ENCODE measurements at places on chromosomes 1 and 21.

DNA sequence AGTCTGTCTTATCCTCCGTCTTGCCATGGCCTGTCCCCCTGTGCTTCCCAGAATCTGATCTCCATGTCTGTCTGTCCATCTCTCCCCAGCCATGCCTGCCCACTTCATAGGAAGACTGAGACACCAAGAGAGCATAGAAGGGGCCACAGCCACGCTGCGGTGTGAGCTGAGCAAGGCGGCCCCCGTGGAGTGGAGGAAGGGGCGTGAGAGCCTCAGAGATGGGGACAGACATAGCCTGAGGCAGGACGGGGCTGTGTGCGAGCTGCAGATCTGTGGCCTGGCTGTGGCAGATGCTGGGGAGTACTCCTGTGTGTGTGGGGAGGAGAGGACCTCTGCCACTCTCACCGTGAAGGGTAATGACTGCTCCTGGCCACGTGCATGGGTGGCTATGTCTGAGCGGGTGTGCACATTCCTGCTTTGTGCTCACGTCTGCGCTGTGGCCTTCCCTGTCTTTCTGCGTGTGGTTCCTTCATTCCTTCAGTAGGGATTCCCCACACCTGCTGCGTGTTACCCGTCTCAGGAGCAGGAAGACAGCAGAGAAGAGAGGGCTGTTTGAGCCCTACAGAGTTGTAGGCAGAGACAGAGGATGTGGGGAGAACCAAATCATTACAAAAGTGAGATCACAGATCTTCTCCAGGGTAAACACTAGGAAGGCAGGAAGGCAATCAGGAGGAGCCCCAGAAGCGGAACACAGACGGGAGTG is 80.8 kb downstream of the OBSCN start:
- no peak for DNase-seq

GRCh38 chr21:38945545-38946245 is 140.0 kb downstream of the ETS2 start:
- no peak for DNase-seq

DNA sequence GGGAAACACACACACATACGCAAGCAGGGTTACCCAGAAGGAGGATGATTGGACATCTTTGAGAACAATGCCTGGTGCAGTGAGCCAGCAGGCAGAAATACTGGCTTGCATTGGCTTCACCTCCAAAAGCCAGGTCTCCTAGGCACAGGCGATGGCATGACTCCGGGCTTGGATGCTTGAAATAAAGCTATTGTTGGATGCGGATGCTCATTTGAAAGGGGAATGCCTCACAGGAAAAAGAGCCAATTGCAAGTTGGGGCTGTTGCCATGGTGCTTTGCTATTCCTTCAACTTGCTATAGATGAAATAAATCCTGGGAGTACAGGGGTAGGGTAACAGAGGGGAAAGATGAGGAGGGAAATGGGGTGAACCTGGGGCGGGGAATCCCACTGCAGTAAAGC is 180.7 kb upstream of the SGIP1 start:
- DNase-seq, result no peak

DNA sequence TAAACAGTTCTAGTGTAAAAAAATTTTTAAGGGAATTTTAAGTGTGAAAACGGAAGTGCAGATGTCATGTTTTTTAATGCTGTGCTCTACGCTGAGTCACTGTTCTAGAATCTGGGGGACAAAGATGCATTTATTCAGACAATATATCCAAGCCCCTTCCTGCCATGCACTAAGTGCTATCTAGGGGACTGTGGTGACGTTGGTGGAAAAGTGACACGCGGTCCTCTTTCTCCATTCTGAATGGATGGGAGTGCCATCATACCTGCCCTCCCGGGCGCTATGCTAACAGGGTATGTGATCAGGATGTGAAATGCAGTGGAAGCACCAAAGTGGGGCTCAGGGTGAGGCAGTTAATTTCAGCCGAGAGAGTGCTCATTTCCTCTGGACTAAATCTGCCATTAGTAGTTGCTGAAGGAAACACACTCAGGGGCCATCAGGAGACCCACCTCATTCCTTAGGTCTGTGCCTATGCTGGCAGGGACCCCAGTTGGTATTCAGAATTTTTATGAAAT is 6.6 kb downstream of the C1orf226 start:
- DNase-seq, result no peak

DNA sequence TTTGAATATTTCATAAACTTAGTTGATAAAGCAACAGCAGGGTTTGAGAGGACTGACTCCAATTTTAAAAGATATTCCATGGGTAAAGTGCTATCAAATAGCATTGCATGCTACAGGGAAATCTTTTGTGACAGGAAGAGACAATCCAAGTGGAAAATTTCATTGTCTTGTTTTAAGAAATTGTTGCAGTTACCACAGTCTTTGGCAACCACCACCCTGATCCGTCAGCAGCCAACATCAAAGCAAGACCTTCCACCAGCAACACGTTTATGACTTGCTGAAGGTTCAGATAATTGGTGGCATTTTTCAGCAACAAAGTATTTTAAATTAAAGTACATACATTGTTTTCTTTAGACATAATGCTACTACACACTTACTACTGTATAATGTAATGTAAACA is 47.8 kb downstream of the ADGRL4 start:
- DNase-seq, result no peak

DNA sequence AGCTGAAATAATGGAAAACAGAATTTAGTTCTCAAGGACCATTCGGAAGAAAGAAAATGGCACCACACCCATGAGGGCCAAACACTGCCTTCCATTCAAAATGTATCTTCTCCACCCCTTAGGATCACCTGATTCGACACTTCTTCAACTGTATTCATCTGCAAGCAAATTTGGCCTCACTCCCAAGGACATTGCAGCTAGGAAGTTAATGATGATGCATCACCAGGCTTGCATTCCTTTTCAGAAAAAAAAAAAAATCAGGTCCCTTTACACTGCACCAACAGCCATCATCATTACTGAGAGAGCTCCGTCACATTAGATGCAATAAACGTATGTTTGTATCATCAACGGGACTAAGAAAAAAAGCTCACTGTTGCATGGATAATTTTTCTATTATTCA is 368.3 kb downstream of the PCP4 start:
- DNase-seq, result no peak

DNA sequence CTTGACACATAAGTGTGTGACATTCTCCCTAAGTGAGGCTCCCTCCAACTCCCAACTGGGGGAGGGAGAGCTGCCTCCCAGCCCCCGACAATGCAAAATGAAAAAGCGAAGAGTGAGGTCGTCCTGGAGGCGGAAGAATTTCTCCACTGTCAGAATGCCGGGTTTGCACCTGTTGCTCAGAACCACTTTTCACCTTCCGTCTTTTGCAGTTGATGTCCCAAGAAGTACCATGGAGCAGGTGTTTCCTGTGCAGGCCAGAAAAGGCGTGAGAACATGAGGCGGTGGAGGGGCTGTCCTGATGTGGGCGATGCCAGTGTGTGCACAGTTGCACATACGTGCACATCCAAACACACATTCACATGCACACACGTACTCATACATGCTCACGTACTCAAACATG is 158.6 kb upstream of the AJAP1 start:
- no peak for DNase-seq

DNA sequence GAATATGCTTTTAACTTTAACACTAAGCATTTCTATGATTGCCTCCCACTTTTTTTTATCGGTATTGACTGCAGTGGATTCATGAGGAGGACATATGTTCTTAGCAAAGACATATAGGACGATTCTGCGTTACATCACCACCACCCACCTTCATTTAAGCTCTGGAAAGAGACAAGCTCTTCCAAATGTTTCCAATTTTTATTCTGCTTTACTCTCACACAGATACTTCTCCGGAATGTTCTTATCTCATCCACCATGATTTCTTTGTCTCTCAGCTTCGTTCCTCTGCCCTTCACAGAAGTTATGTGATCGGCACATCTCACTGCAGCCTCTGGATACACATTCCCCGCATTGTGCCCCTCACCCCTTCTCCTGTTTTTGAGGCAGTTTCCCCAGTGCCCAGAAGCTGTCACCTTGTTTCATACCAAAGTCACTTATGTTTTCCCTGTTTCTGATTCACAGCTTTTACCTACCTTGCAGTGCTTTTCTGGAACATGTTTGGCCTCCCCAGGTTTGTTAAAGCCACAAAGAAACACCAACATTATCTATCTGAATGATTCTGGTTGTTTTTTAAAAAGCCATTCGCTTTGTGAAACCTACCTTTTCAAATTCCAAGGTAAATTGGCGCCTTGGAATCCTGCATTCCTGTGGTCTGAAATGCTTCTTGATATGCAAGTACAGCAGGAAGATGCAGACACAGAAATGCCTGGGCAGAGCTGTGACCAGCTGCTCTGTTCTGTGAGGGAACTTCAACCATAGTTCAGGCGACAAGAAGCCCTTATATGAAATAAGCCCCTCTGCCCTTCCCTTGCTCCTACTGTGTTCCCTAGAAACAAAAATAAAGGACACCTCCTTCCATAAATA is 1020.2 kb downstream of the TTLL7 start:
- no peak for DNase-seq

- DNase-seq, result no peak
Measured at GRCh38 chr21:27570306-27570868, 603.5 kb upstream of the ADAMTS5 start.

- no peak for DNase-seq
Measured at GRCh38 chr1:81802707-81803430, 2.1 kb downstream of the ADGRL2 start.
